ENCODE measurements at places on chromosomes 13 and 19. TPM values are rescaled to one million over a fixed set of nuclear protein-coding genes. Genes with fewer than 3 reads are reported as not detected.

GRCh38 chr13:110254751-110255553, 52.0 kb downstream of the COL4A1 start:
- H3K36me3 ChIP-seq: no peaks in the 10 kb centered on the region
- H3K27me3 ChIP-seq: no peaks in the 10 kb centered on the region
- no peak for DNase-seq
- H3K4me1 ChIP-seq: no peaks in the 10 kb centered on the region

- no peak overlapping the region for H3K4me3 ChIP-seq
- H3K27me3 ChIP-seq: peaks cover 21% of the 10 kb centered on the region
- H3K36me3 ChIP-seq: no peaks in the 10 kb centered on the region
- H3K27ac ChIP-seq: no peak overlapping the region
Observed at GRCh38 chr13:113886561-113887112, 22.8 kb upstream of the GAS6 start.

DNA sequence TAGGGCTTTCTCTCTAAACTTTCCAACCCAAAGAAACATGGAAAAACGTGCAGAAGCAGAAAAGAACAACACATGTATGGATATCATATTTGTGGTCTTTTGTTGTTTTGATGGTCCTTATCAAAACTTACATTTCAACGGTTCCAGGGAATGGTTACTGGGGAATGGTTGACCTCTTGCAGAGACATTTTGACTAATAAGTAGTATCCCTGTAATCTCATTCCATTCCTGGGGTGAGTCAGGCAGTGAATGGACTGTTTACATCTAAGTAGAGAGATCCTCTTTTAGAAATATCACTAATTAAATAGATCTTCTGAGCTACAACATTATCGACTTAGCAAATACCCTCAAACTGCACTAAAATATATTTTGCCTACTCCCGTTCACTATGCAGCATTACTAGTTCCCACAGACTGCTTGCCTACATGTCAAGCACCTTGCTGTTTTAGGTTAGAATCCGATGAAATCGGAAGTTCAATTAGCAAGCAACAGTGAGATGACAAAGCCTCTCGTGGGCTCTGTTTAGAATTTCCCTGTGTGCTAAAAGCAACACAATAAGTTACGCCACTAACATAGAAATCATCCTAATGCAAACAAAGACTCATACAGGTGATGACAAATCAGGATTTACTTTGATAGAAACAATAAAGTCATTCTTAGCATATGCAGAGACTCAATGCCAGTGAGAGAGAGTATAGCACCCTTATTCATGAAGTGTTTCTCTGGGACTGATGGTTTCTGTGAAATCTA, 797.7 kb upstream of the ARGLU1 start:
- no peak overlapping the region for H3K27ac ChIP-seq
- no peak for DNase-seq
- no peaks in the 10 kb centered on the region for H3K36me3 ChIP-seq
- no peak overlapping the region for H3K4me3 ChIP-seq
- no peaks in the 10 kb centered on the region for H3K27me3 ChIP-seq

- DNase-seq: no peak
- H3K4me1 ChIP-seq: no peaks in the 10 kb centered on the region
- no peak overlapping the region for H3K4me3 ChIP-seq
- H3K36me3 ChIP-seq: no peaks in the 10 kb centered on the region
- H3K27ac ChIP-seq: no peak overlapping the region
- H3K27me3 ChIP-seq: no peaks in the 10 kb centered on the region
Observed at GRCh38 chr13:91539286-91540157, 141.1 kb downstream of the GPC5 start.

DNA sequence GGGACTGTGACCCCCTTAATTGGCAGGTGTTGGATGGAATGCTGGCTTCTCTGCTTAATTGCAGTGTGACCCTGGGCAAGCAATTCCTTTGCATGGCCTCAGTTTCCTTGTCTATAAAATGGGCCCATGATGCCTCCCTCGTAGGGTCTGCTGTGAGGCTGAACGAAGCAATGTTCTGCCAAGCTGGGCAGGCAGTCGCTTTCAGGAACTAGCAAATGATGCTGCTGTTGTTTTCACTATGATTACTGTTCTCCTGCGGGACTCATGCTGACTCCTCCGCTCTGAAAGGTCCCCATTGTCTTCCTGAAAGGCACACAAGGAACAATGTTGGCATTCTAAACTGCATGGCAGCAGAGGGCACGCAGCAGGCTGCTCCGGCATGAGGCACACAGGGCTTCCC, 6.8 kb downstream of the BICRA start:
- H3K4me3 ChIP-seq: no peak overlapping the region
- peaks cover 5% of the 10 kb centered on the region for H3K36me3 ChIP-seq
- DNase-seq: no peak
- H3K27me3 ChIP-seq: no peaks in the 10 kb centered on the region
- peaks cover 5% of the 10 kb centered on the region for H3K4me1 ChIP-seq

GRCh38 chr13:79468819-79469218, 12.1 kb upstream of the NDFIP2 start:
- H3K4me1 ChIP-seq: no peaks in the 10 kb centered on the region
- H3K4me3 ChIP-seq: no peak overlapping the region
- H3K36me3 ChIP-seq: no peaks in the 10 kb centered on the region
- DNase-seq: no peak
- H3K27me3 ChIP-seq: no peaks in the 10 kb centered on the region

DNA sequence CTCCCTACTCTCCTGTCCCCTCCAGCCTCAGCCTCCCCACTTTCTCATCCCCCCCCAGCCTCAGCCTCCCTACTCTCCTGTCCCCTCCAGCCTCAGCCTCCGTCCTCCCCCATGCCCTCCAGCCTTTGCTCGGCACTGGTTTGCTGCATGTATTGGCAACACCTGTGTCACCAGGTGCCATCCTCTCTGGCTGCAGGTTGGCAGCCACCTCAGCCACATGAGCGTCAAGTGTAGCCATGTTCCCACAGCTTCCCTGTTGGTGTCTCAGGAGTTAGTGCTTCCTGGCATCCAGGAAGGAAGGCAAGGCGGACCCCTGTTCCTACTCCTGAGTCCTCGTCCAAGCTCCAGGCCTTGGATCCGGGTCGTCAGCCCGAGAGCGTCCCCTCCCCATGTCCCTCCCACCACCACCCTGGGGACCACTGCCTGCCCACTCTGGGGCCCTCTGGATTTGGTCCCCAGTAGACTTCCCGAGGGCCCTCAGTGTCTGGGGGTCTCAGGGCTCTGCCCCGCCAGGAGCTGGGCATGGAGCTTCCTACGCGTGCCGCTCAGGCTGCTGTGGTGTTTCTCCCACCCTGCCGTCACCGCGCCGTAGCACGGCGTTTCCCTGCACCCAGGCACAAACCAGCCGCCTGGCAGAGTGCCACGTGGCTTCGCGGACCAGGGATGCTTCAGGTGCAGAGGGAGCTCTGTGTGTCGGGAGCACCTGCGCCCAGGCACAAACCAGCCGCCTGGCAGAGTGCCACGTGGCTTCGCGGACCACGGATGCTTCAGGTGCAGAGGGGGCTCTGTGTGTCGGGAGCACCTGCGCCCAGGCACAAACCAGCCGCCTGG, 128.3 kb upstream of the MCF2L start:
- H3K4me1 ChIP-seq: no peaks in the 10 kb centered on the region
- no peak for DNase-seq
- H3K27ac ChIP-seq: no peak overlapping the region
- no peaks in the 10 kb centered on the region for H3K27me3 ChIP-seq
- H3K4me3 ChIP-seq: no peak overlapping the region
- H3K36me3 ChIP-seq: peaks cover 14% of the 10 kb centered on the region

DNA sequence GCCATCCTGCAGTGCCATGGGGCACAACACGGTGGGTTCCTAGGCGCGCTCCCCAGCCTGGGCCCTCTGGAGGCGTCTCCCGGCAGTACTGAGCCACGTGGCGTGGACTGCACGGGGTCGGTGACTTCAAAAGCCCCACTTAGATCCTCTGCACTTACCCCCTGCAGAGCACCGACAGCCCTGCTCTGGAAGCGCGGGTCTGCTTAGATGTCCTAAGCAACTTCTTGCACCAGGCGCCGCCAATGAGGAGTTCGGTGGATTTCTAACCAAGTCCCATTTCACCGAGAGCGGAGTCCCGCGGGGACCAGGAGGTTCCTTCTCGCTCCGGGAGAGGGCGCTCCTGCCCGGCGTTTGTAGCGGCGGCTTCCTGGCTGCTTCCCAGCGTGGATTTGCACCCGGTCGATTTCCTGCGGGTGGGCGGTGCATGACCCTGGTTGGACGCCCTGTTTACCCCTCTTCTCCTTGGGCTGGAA, 25.2 kb upstream of the ZNF845 start:
- no peak overlapping the region for H3K27ac ChIP-seq
- H3K36me3 ChIP-seq: no peaks in the 10 kb centered on the region
- H3K4me1 ChIP-seq: no peaks in the 10 kb centered on the region

- no peaks in the 10 kb centered on the region for H3K27me3 ChIP-seq
- no peaks in the 10 kb centered on the region for H3K36me3 ChIP-seq
- H3K27ac ChIP-seq: peak overlapping the region; percentile 87
- peak overlapping the region; percentile 84 for H3K4me3 ChIP-seq
- no peak for DNase-seq
Observed at GRCh38 chr13:49443357-49443703, 534 bp downstream of the CAB39L start.

CYP4F2 gene
- total RNA-seq: not detected

ZNF580 gene
- total RNA-seq: 44.6 TPM

GRCh38 chr19:19010551-19010950, 22.8 kb downstream of the SUGP2 start:
- no peak overlapping the region for H3K27ac ChIP-seq
- H3K36me3 ChIP-seq: peaks cover 77% of the 10 kb centered on the region
- H3K27me3 ChIP-seq: no peaks in the 10 kb centered on the region

DNA sequence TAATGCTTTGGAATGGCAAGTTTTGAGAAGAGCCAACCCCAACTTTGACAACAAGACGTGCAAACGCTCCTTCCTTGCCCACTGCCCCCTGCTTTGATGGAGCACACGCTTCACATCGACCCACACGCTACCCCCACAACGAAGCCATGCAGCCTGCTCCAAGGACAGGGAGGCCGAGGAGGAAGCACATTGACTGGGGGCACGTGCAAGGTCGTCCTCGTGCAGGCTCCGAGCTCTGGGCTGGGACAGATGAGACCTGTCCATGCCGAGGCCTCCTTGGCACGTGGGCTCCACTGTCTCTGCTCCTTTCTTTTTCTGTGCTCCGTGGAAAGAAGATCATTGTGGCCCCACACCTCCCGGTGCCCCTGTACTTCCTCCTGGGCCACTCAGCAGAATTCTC, 309.0 kb downstream of the TEX29 start:
- H3K27me3 ChIP-seq: no peaks in the 10 kb centered on the region
- H3K4me3 ChIP-seq: no peak overlapping the region

ZNF765 gene
- 11.6 TPM for total RNA-seq

- no peak overlapping the region for H3K4me3 ChIP-seq
- no peak overlapping the region for H3K27ac ChIP-seq
- H3K4me1 ChIP-seq: no peaks in the 10 kb centered on the region
- H3K36me3 ChIP-seq: peaks cover 5% of the 10 kb centered on the region
- no peak for DNase-seq
- no peaks in the 10 kb centered on the region for H3K27me3 ChIP-seq
Observed at GRCh38 chr13:44976949-44977583, 12.2 kb downstream of the NUFIP1 start.

GRCh38 chr13:108185223-108185622, 30.1 kb downstream of the LIG4 start:
- no peaks in the 10 kb centered on the region for H3K4me1 ChIP-seq
- no peaks in the 10 kb centered on the region for H3K36me3 ChIP-seq
- no peaks in the 10 kb centered on the region for H3K27me3 ChIP-seq
- no peak for DNase-seq
- no peak overlapping the region for H3K4me3 ChIP-seq

KLHL1 gene
- not detected for total RNA-seq

All from T-cell (primary cell).